NCI-H82 (cell line): ENCODE measurements at places on chromosomes 6 and 20.
A peak's percentile ranks its signal among the peaks of the same experiment; 100 is the strongest.

DNA sequence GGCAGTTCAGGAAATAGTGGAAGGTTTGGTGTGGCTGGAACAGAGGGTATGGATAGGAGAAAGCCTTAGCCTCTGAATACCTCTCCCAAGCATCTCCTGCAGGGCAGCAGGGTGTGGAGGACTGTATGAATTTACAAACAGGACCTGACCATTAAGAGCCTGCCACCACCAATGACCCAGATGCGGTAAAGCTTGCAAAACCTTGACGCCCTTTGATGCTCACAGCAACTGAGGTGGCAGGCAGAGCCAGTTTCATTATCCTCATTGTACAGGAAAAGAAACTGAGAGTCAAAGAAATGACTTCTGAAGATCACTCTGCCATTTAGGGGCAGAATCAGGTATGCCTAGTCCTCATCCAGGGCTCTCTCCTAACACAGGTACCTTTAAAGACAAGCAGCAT, 2.4 kb downstream of the HM13 start:
- DNase-seq = no peak

- peak; percentile 11 for DNase-seq
Measured at GRCh38 chr20:57317789-57318371, 11.7 kb upstream of the SPO11 start.

GRCh38 chr6:120198033-120198432, 848.5 kb upstream of the MAN1A1 start:
- peak; percentile 65 for DNase-seq

- DNase-seq = no peak
Measured at GRCh38 chr20:24823176-24823784, 125.8 kb upstream of the CST7 start.

DNA sequence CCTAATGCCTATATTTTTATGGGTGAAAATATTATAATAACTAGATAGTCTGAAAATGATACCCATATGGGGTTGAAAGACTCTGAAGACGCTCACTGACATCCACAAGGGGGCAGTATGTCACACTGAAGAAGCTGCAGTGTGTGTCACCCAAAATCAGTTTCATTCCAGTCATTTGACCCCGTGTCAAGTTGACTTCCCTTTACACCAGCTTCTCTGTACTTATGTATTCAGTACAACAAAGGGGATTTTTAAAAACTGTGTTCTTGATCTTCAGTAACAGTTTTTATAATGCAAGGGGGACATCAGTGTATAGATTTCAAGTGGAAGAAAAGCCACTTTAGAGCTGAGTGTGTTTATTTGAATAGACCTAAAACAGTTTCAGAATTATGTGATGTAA, 19.3 kb downstream of the FAXC start:
- DNase-seq = peak; percentile 69

DNA sequence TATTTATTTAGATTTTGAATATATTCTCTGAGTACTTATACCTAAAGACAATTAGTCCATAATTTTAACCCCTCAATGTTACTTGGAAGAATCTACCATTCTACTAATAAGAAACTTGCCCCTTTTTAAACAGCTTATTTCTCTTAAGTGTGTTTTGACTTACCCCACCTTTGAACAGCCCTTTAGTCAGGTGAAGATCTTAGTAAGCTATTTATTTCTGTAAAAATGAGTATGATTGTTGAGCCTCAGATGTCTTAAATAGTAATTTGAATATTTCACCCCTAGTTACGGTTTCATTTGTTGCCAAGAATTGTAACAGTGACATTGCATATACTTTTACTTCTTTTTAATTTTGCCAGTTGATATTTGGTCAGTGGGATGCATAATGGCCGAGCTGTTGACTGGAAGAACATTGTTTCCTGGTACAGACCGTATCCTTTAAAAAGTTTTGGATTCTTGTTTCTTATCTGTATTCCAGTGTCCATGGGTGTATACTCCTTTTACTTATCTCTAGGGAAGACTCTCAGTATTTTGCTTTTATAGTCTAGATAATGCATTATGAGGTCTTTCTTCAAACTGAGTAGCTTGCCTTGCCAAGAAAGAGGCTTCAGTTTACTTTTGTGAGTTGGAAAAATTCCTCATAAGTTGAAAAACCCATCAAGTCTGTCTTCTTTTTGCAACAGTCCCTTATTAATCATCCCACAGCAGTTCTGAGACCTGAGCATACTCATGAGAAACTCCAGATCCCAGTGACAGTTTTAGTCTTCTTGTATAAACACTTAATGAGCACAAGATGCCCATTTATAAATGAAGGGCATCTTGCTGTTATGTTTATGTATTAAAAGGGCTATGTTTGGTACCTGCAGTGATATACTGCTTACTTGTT, 48.8 kb downstream of the MAPK14 start:
- no peak for DNase-seq

- no peak for DNase-seq
Measured at GRCh38 chr20:50048420-50049166, 64.4 kb downstream of the UBE2V1 start.

DNA sequence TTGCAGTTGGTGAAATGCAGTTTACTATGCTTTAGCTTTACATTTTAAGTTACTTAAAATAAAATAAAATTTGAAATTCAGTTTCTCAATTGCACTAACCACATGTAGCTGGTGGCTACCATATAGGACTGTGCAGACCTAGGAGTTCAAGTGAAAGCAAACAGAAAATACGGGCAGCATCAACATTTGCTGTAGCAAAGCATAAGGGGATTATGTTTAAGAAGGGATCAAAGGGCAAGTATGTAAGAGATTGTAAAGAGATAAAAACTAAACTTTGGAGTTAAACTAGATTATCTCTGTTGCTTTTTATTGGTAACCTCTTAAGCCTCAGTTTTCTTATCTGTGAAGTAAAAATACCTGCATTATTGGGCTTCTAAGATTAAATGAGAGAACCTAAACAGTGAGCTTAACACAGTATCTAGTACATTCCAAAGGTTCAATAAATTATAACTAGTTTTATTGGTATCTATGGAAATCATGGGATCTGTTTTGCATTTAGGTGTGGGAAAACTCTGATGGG, 81.2 kb downstream of the SPTLC3 start:
- DNase-seq = peak; percentile 72

DNA sequence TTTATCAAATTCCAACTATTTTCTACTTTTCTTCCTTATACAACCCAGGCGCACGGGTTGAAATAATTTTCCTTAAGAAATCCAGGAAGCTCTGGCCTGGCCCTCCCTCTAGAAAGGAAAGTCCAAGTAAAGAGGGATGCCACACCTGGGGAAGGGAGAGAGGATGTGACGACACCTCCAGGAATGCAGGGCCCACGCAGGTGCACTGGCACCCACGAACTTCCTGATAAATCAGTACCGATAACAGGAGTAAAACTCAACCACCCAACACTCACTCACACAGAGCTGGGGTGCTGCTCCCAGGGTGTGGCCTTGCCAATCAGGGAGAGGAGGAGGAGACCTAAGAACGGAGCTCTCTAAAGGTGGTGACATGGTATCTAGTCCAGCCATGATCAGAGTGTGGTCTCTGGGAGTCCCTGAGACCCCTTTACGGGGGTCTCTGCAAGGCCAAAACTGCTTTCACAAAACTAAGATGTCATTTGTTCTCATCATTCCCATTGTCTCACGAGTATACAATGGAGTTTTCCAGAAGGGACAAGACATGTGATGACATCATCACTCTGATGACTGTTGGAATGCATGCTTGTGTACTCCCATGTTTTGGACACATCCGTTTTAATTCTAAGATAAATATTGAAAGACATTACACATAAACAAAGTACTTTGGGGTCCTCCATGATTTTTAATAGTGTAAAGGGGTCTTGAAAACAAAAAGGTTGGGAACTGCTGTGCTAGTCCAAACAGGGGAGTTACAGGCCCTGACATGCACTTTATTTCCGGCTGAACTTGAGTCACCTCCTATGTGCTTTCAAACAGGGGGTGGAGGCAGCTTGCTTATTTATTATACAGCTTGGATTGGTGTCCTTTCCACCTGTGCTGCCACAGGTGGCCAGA, 2.2 kb upstream of the PARD6B start:
- no peak for DNase-seq

DNA sequence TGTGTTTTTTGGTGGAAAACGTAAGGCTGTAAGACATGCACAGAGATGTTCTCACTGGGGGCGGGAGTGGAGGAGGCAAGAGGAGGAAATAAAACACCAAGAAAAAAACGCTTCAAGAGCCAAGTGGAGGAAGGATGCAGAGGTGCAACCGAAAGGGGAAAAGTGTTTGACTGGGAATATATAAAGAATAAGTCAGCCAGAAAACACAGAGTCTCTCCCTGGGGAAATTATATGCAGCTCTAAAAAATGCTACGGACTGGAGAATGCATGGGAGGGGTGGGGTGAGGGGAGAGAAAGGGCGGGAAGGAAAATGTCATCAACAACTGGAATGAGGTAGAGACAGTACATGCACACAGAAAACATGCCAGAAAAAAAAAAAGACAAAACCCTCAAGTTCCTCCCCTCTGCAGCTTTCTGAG, 133.5 kb downstream of the SCML4 start:
- no peak for DNase-seq

GRCh38 chr6:136822046-136822375, 381 bp upstream of the PEX7 start:
- DNase-seq = no peak

DNA sequence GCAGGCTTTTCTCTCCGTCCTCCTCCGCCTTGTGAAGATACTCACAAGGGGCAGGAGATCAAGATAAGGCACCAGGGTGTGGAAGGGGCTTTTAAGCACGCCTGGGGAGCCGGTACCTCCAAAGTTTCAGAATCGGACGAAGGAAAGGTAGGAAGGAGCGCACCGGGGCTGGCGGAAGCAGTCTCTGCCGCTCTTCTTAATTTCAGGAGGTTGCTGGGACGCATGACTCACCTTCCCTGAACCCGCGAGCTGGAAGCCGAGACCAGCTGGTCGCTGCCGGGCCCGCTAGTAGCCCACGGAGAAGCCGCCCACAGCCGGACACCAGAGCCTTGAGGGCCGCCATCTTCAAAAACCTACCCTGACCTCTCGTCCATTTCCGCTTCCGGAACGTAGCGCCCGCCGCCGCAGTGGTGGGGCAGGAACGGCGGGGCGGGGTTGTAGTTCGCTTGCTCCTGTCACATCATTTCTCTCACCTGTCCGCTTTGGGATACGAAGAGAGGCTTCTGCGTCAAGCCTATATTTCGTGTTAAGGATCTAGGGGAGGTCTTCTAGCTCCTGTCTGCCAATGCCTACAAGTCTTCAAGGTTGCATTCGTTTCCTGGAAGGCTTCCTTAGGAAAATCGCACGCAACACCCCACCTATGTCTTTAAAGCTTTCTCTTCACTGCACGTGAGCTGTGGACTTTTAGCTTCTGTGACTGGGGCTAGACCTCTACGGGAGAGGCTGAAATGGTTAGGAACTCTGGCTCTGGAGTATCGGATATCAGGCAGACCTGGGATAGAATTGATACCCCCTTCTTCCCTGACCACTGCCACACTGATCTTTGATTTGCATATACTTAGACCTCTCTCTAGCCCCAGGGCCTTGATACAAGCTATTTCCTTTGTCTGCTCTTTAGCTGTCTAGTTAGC, at the start of gene MRPS18A:
Gene MRPS18A (minus strand): TSS at position 355 of the 911 bp plus-strand sequence. CDS start 12 bp downstream, at position 343.
- DNase-seq = peak; percentile 83

DNA sequence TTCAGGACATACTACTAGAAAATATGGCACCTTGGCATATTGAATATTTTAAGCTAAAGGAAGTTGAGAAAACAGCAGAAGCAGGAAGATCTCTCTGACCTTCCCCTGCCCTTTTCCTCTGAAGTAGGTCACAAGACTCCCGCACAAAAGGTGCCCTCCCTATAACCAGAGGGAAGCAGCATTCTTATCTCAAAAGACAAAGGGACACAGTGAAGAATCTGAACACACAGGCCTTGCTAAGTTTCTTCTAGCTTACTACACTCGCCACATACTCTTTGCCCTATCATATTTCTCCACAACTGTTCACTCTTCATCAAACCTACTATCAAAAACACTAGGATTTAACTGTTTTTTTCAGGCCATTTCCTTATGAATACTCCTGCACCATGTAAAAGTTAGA, 151.2 kb downstream of the ELOVL4 start:
- DNase-seq = no peak

DNA sequence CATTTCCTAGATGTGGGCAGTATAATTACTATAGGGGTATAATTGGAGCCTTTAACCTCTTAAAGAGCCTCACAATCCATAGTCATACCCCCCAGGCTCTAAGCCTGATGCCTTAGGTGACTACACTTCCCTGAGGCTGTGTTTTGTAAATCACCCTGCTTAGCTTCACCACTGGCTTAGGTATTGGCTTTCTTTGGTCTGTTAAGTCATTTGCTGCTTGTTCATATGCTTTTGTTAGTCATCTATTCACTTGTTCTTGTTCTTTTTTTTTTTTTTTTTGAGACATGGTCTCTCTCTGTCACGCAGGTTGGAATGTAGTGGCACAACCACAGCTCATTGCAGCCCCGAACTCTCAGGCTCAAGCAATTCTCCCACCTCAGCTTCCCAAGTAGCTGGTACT, 26.7 kb downstream of the KAT14 start:
- no peak for DNase-seq

GRCh38 chr20:8244637-8245036, 112.6 kb downstream of the PLCB1 start:
- DNase-seq = no peak

GRCh38 chr6:3912361-3913076, 63.3 kb downstream of the FAM50B start:
- DNase-seq = no peak

- peak; percentile 81 for DNase-seq
Measured at GRCh38 chr20:41005361-41005729, 23.3 kb upstream of the TOP1 start.

- DNase-seq = no peak
Measured at GRCh38 chr20:19903168-19903811, 113.9 kb upstream of the NAA20 start.

DNA sequence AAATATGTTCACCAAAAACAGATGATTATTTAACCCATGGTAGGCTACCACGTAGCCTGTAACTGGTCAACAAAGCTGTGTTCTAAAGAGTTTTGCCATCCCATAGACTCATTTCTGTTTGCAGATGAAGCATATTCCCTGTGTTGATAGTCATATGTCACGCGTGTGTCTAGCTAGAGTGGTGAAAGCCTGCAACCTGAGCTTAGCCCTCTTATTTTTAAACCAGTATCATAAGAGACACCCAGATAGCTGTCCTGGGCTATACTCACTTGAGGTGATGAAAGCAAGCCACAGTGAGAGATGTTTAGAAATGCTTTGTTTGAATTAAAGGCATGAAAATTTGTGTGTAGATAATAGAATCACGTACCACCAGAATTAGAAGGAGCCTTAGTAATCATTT, 307.8 kb downstream of the ZFAND3 start:
- no peak for DNase-seq

GRCh38 chr20:63292292-63292701, 689 bp upstream of the COL20A1 start:
- DNase-seq = no peak

- DNase-seq = peak; percentile 66
Measured at GRCh38 chr6:39092124-39092523, 22.9 kb downstream of the SAYSD1 start.
